ENCODE measurements at places on chromosomes 6 and 20. TPM values are rescaled to one million over a fixed set of nuclear protein-coding genes. Genes with fewer than 3 reads are reported as not detected.

- H3K4me3 ChIP-seq = peak overlapping the region; percentile 60
- peak; percentile 86 for DNase-seq
- H3K36me3 ChIP-seq = no peaks in the 10 kb centered on the region
- peaks cover 22% of the 10 kb centered on the region for H3K27me3 ChIP-seq
- H3K4me1 ChIP-seq = peaks cover 10% of the 10 kb centered on the region
- no peak overlapping the region for H3K27ac ChIP-seq
Measured at GRCh38 chr20:32018269-32019155, 8.3 kb downstream of the CCM2L start.

- DNase-seq = no peak
- no peaks in the 10 kb centered on the region for H3K36me3 ChIP-seq
- H3K4me1 ChIP-seq = no peaks in the 10 kb centered on the region
- no peak overlapping the region for H3K4me3 ChIP-seq
Measured at GRCh38 chr6:165636402-165637048, 26.5 kb downstream of the PDE10A start.

GRCh38 chr20:46009816-46010215, 1.1 kb downstream of the MMP9 start:
- H3K4me1 ChIP-seq = peaks cover 23% of the 10 kb centered on the region
- no peak overlapping the region for H3K27ac ChIP-seq
- no peak overlapping the region for H3K4me3 ChIP-seq
- H3K36me3 ChIP-seq = no peaks in the 10 kb centered on the region

- H3K27ac ChIP-seq = no peak overlapping the region
- no peak for DNase-seq
- H3K36me3 ChIP-seq = peaks cover 100% of the 10 kb centered on the region
- H3K27me3 ChIP-seq = no peaks in the 10 kb centered on the region
- no peak overlapping the region for H3K4me3 ChIP-seq
- no peaks in the 10 kb centered on the region for H3K4me1 ChIP-seq
Measured at GRCh38 chr20:49259284-49259683, 18.6 kb downstream of the ZNFX1 start.

EFCAB8 gene
- 0.72 TPM for total RNA-seq

AIF1 gene
- 55.3 TPM for total RNA-seq

Data from upper lobe of right lung (tissue), 1 donor.